ENCODE measurements at places on chromosomes 4 and X. TPM values are rescaled to one million over a fixed set of nuclear protein-coding genes. Genes with fewer than 3 reads are reported as not detected.

- no peak for DNase-seq
Measured at GRCh38 chr4:141571362-141571761, 65.0 kb upstream of the IL15 start.

- no peak for DNase-seq
Measured at GRCh38 chrX:44882635-44883034, 9.6 kb downstream of the KDM6A start.

DNA sequence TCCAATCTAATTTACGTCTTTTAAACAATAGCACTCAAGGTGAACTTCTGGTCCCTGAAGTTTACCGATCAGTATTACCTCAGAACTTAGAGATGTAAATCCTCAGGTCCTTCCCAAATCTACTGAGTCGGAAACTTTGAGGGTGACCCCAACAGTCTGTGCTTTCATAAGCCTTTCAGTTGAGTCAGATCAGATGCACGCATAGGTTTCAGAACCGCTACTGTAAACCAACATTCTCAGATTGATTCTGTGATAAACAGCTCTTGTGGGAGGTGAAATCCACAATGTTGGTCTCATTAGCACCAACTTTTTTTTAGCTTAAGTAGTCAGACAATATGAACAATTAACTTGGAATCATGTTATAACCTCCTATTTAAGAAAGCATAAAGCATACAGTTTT is 86.0 kb downstream of the WWC2 start:
- DNase-seq: no peak

TLR10 gene
- polyA plus RNA-seq: 0.11 TPM

EFNB1 gene
- 50.6 TPM for polyA plus RNA-seq

RHOXF1 gene
- 0.97 TPM for polyA plus RNA-seq

GAGE12J gene
- not detected for polyA plus RNA-seq

LRP2BP gene
- polyA plus RNA-seq: 0.99 TPM

DNA sequence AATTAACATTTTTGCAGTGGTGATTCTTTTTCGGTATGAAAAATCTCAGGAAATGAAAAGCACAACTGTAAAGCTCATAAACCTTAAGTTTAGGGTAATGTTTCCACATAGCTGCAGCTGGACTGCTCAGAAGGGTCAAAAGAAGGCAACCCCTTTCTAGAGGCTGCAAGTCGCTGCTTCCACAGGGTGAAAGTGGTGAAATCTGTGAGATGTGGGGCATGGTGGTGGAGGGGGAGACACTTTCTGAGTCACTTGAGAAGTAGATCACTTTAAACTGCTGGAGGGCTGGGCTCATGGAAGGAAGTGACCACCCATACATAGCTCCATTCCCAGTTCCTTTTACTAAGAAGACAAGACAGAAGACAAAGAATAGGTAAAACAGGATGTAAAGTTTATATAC is 8.7 kb downstream of the SFRP2 start:
- DNase-seq: no peak

DNA sequence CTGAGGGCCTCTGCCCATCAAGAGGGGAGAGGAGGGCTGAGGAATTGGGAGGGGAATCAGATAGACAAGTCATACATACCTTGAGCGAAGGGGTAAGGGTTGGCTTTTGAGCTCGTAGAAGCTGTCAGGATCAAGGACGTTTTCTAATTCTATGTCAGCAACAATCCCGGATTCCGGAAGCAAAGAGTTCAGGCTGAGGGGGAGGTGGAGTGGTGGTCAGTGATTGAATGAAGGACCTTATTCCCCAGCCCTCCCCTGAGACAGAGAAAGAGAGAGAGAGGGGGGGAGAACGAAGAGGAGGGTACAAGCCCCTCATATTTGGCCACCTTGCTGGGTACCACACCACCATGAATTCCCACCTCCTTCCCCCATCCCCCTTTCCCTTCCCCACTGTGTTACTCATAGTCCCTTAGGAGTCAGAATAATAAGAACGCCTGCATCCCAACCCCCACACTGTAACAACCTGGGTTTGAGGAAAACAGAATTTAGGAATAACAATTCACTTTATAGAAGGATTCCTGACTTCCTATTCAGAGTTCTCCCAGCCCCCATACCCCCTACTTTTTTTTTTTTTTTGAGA is 2.7 kb downstream of the TFE3 start:
- no peak for DNase-seq

ANOS1 gene
- 0.69 TPM for polyA plus RNA-seq

DNA sequence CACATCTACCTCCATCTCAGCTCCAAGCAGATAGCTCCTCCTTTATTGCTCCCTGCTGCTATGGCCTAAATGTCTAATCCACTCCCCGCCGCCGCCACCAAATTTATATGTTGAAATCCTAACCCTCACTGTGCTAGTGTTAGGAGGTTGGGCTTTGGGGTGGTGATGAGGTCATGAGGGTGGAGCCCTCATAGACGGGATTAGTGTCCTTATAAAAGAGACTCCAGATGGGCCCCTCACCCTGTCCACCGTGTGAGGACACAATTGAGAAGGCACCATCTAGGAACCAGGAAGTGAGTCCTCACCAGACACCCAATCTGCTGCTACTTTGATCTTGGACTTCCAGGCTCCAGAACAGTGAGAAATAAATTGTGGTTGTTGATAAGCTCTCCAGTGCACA is 13.6 kb upstream of the TBC1D14 start:
- no peak for DNase-seq

LRRC66 gene
- 0.45 TPM for polyA plus RNA-seq

GPR50 gene
- polyA plus RNA-seq: not detected

SHOX gene
- polyA plus RNA-seq: not detected

- DNase-seq: no peak
Measured at GRCh38 chr4:40750461-40751258, 905 bp downstream of the NSUN7 start.

- DNase-seq: no peak
Measured at GRCh38 chr4:59412739-59413138, 1787.4 kb upstream of the ADGRL3 start.

- no peak for DNase-seq
Measured at GRCh38 chr4:48129307-48130014, 4.6 kb downstream of the TXK start.

CSAG3 gene
- not detected for polyA plus RNA-seq

DNA sequence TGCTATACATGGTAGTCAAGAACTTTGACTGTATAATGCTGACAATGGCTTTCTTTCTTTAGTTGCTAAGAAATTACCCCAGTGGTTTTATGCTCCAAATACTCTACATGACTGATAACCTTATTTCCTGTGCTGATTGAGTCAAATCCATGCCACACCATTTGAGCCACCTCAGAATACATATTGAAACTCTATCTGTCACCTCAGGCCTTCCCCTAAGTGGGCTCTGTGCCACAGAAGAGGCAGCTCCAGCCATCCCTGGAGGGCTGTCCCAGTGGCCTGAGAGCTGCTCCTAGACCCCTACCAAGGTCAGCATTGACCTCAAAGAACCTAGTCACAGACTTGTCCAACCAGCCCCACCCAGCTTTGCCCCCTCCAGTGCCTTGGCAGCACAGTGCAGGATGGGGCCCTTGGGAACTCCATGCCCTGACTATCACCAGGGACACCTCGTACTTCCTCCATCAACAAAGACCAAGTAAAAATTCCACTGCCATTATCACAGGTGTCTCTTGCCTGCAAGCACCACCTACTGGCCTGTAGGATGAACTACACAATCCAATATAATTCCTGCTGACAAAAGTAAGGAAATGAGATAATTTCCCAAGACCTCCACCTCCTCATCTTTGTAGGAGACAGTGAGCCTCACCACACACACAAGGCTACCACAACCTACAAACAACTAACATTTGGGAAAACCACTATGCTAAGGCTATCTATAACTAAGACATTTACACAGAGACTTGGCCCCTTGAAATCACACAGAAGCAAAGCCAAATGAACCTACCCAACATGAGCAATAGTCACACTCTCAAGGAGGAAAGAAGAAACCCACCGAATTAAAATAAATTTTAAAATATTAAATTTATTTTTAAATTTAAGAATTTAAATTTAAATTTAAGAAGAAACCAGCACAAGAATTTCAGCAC is 239.9 kb downstream of the NKX6-1 start:
- DNase-seq: peak; percentile 5

All from kidney (tissue), 22 donors.